Stimulated activated CD4-positive, alpha-beta T cell treated with anti-CD3 and anti-CD28 coated beads, Interleukin-15, amount 100 ng/mL, for 48 hours (primary cell): ENCODE measurements at places on chromosomes 7 and 10.

- no peak for DNase-seq
Measured at GRCh38 chr7:7695111-7695817, 23.1 kb downstream of the RPA3 start.

DNA sequence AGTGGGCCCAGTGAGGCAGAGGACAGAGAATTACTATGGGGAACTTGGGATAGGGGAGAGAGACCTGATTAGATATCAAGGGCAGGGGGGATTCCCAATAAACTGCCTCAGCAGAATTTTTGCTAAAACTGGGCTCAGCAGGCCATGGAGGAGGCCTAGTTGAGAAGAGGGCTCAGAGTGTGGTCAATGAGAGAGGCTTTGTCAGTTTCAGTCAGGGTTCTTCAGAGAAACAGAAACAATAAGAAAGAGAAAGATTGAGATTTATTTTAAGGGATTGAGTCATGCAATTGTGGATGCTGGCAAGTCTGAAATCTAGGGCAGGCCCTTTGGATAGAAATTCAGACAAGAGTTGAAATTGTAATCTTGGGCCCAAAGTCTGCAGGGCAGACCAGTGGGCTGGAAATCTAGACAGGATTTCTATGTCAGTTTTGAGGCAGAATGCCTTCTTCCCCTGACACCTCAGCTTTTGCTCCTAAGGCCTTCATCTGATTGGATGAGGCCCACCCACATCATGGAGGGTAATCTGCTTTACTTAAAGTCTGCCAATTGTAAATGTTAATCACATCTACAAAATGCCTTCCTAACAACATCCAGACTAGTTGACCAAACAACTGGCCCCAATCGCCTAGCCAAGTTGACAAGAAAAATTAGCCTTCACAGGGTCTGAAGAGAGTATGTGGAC, 33.5 kb upstream of the CCSER2 start:
- DNase-seq, result no peak

- DNase-seq, result no peak
Measured at GRCh38 chr7:66953044-66953427, 32.0 kb downstream of the TMEM248 start.

DNA sequence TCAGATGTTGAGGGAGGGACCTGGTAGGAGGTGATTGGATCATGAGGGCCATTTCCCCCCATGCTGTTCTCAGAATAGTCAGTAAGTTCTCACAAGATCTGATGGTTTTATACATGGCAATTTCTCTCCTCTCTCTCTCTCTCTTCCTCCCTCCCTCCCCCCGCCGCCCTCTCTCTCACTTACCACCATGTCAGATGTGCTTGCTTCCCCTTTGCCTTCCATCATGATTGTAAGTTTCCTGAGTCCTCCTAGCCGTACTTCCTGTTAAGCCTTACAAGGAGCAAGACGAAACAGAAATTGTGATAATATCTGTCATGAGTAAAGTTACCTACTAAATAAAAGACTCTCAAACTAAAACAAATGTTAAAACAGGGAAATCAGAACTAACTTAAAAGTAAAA, 19.9 kb upstream of the GPR141 start:
- DNase-seq, result no peak

DNA sequence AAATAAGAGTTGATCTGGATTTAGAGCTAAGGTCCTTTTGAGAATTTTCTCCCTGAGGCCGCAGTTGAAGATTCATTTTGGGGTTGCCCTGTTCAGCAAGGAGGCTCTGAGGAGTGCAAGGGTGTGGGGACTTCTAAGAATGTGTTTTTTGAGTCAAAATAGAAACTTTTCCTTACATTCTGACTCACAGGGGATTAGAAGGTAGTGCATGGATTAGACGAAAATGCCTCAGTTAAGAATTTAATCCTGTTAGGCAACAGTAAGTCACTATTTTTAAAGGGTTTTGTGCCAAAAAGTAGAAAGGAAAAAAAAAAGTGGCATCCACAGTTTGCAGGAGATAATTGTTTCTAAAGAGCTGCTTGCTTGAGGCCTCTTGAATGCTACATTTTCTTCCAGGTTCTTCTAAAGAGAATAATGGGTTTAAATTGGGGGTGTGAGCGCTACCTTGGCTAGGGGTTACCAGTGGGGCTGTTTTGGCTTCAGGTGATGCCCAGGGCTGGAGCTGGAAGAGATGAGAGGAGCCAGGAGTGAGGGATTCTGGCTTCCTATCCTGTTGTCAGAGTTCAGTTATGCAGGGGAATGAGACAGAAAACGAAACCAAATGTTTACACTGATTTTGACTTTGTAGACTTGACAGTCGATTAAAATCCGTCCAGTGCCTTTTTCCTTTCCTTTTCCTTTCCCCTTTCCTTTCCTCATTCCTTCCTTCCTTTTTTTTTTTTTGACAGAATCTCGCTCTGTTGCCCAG, 52.9 kb downstream of the BAMBI start:
- no peak for DNase-seq

DNA sequence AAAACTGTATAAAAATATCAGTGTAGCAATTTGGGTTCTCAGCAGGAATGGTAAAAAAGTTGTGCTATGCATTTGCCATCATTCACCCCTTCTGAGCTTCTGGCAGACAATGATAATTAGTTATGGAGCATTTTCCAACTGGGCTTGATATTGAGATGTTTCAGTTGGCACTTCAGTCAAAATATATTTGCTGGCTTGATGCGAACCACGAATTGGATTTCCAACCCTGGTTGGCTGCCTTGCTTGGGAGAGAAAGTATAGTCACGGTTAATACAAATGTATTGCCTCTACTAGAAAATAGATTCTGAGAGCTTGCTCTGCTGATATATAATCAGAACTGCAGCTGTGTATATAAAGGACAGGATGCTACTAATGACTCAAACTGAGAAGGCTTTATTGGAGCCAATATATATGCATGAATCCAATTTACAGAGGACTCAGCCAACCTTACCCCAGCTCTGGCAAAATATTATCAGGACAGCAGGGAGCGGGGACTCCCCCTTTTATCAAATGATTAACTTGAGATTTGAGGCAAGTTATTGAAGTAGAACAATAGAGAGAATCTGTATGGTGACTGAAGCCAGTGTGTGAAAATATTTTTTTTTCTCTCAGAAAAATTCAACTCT, 219.8 kb upstream of the SMIM30 start:
- no peak for DNase-seq
